WTC11 (cell line): ENCODE measurements at places on chromosomes 5 and 9. TPM values are rescaled to one million over a fixed set of nuclear protein-coding genes. Genes with fewer than 3 reads are reported as not detected.

DNA sequence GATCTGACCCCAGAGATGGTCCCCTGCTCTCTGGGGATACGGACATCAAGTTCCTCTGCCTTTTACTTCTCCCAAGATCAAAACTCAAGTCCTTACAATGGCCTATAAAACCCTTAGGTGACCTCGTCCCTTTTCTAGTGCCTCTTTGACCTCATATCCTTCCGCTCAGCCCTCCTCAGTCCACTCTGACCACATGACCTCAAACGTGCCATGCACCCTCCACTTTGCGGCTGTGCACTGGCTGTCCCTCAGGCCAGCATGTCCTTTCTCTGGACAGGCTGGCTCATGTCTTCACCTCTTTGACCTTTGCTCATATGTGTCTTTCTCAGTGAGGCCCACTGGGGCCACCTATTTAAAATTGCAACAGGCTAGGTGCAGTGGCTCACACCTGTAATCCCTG is 14.7 kb downstream of the TRMO start:
- H3K4me3 ChIP-seq, result no peak overlapping the region
- H3K36me3 ChIP-seq, result peaks cover 3% of the 10 kb centered on the region; the same call in 1 of the 2 replicates
- H3K27ac ChIP-seq, result no peak overlapping the region; the same call in 1 of the 2 replicates
- no peaks in the 10 kb centered on the region for H3K4me1 ChIP-seq

The KIF4B gene
- 0.07 to 0.09 TPM in 2 of 3 replicates, not detected in the other for total RNA-seq

- H3K27ac ChIP-seq, result no peak overlapping the region
- H3K36me3 ChIP-seq, result no peaks in the 10 kb centered on the region
- H3K4me3 ChIP-seq, result no peak overlapping the region
- peak; percentile 16 for DNase-seq
- H3K27me3 ChIP-seq, result no peaks in the 10 kb centered on the region
Measured at GRCh38 chr5:8576178-8576577, 707.2 kb downstream of the MTRR start.

GRCh38 chr5:137370096-137371071 is 128.7 kb downstream of the SPOCK1 start:
- H3K27ac ChIP-seq, result no peak overlapping the region
- no peaks in the 10 kb centered on the region; the same call in 1 of the 2 replicates for H3K4me1 ChIP-seq
- H3K36me3 ChIP-seq, result no peaks in the 10 kb centered on the region
- no peaks in the 10 kb centered on the region; the same call in 1 of the 2 replicates for H3K27me3 ChIP-seq
- H3K4me3 ChIP-seq, result no peak overlapping the region
- no peak for DNase-seq
